Activated CD4-positive, alpha-beta T cell treated with anti-CD3 and anti-CD28 coated beads, Interleukin-2, amount 50 U/mL, for 24 hours (primary cell): ENCODE measurements at places on chromosomes 2 and 18.

GRCh38 chr2:130826821-130827501 lies 9.8 kb upstream of the ARHGEF4 start:
- no peak for DNase-seq

DNA sequence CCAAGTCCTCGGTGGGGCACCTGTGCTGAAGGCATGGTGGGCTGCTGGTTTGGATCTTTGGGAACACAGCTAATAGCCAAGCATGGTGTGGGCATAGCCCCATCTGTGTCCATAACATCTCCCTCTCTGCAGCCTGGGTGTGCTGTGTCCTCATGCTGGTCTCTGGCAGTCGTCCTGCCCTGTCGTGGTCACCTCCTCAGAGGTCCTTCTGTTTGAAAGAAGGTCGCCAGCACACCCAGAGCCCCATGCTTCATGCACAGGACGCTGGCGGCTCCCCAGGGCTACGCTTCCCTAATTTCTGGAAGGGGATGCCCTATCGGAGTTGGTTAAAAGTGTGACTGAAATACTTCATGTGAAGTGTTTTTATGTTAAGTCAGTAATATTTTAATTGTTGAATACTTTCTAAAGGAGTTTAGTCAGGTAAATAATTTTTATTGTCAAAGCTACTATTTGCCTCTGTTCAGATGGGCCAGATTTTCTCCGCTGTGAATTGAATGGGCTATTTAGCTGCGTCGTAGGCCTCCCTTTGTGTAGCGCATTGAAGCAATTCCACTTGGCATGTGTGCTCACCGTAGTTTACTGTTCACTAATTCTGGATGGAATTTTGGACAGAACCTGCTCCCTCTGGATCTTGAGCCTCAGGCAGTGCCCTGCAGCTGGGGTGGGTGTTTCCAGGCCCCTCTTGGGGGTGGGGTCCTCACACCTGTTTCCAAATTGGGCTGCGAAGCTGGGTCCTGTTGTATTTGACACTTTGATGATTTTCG lies 81.9 kb downstream of the WDSUB1 start:
- no peak for DNase-seq

DNA sequence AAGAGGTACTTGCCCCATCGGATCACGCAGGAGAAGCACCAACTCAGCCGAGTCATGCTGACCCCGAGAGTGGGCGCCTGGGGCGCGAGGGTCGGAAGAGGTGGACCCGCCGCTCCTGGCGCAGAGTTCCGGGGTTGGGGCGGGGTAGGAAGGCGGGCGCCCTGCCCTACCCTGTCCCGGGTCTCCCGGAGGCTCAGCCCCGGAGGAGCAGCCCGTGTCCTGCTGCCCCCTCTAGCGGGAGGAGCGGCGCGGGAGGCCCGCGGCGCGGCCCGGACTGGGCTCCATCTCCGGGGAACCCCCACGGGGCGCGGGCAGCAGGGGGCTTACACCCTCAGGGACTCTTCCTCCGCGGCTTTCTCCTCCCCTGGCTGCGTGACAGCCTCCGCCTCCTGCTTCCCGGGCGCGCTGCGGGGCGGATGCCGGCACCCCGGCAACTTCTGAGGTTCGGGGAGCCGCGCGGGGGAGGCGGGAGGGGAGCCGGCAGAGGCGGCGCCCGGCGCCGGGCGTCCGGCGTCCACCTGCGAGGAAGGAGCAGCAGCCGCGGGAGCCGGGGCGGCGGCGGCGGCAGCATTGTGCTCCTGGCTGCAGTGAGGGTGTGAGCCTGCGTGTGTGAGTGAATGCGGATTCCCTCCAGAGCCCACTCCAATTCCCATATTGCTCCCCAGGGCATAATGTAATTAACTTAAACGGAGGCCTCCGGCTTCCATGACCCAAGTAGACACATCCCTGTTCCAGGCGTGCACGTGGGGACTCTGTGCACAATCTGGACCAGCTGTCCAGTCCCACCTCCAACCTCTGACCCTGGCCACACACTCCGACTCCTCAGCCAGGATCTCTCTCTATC lies 7.6 kb upstream of the TNS1 start:
- DNase-seq: no peak

DNA sequence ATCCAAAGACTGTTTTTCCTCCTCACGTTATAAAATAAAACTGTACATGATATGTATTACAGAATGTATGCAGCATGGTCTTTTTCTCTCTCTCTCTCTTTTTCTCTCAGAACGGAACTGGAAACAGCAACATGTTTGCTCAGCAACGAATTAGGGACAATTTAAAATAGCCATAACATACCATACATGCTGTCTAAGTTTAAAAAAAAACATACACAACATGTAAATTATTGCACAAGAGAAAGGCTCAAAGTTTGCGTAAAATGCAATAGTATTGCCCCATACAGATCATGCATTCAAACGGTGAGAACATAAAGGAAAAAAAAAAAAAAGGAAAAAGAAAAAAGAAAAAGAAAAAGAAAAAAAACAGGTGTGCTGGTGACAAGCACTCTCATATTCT lies 93.6 kb downstream of the BCL11A start:
- DNase-seq: no peak

- no peak for DNase-seq
These were observed 75.7 kb downstream of the MYO5B start for GRCh38 chr18:50119296-50119695.

GRCh38 chr18:79092874-79093273 lies 23.7 kb downstream of the ATP9B start:
- no peak for DNase-seq

DNA sequence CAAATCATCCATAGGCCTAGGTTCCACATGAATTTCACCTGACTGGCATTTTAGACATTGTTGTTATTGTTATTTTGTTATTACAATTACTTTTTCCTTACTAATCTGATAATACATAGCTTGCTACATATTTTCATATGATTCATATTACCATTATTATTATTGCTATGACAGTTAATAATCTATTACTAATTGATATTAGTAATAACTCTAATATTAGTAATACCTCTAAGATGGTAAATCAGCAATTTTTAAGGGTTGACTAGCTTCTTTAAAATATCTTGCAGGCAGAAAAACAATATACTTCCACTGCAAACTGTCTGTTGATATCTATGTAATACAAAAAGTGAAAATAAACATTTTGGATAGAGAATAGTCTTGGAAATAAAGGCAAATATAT lies 48.6 kb upstream of the UBE2E3 start:
- no peak for DNase-seq

DNA sequence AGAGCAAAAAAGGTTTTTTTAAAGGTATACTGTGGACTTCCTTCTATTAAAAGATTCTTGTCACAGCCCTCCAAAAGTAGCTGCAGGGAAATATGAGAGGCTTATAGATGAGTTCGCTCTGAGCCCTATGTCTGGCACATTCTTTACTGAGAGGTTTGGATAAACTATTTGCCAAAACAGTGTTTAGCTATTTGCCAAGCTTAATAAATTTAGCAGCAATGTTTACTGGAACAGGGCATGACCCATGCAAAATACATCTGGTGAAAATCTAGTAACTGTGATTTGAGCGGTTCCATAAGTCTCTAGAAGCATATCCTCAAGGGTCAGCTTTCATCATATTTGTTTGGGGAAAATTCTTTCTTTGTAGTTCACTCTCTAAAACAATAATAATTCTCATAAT lies 1696.7 kb upstream of the PIK3C3 start:
- DNase-seq: no peak

DNA sequence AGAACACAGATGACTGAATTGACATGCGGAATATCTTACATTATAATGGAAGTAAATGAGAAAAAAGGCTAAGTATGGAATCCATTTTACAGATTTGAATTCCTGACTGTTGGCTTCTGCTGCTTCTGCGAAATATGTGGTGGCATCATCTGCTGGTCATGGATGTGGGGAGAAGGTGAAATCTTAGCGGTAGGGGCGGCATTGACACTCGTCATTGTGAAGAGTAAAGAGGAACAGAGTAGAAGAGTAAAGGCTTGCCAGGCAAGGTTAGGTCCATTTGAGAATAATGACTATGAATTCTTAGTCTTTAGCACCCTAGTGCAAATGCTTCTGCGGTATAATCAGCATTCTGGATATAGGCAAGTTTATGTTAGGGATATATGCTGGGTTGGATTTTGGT lies 32.4 kb downstream of the ACTR3 start:
- no peak for DNase-seq

- no peak for DNase-seq
These were observed 1.5 kb upstream of the DGUOK start for GRCh38 chr2:73925033-73925704.

- no peak for DNase-seq
These were observed 375.0 kb downstream of the CTNNA2 start for GRCh38 chr2:79887747-79888374.

- DNase-seq: peak; percentile 72
These were observed 10.0 kb upstream of the PROC start for GRCh38 chr2:127408004-127408806.

DNA sequence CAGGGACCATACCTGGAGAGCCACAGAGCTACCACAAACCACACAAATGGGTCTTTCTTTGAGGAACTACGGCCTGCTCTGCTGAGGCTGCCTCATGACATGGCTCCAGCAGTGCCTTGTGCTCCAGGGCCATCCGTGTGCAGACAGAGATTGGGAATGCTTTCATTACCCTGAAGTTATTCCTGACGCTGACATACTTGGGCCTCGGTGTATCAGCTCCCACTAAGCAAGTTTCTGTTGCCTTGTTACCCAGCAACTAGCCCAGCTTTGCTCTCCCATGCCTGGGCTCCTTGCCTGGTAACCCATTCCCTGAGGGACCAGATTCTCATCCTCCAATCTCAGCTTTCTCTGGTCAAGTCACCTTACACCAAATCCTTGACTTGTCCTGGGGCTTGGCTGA lies 80.3 kb upstream of the FZD7 start:
- no peak for DNase-seq

DNA sequence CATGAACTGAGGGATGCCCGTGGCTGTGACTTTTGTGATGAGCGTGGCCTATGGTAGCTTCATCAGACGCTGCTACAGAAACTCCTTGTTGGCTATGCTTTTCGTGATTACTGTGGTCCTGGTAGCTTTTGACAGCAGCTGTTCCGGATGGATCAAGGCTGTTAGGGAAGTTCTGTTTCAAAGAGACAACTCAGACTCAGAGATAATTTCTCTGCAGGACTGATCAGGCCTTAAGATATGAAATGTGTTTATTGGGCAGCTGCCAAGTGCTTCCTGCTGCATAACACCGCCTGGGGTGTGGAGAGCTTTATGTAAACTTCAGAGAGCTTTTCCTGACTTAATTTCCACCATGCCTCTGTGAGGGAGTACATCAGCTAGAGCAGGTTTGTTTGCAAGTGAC lies 243.8 kb downstream of the TSN start:
- no peak for DNase-seq

DNA sequence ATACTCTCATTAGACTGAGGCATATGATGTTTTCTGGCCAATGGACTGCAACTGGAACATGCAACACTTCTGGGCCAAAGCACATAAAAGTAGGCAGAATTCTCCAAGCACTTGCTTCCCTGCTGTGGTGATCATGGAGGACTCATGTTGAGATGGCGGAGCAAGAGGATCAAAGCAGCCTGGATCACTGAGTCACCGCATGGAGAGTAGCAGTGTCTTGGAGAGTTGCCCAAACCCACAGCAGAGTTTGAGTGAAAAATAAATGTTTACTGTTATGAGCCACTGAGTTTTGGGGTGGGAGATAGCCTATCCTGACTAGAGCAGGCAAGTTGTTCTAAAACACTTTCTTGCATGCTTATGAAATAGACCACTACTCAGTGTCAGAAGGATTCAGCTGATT lies 359.5 kb downstream of the ZNF521 start:
- no peak for DNase-seq

- no peak for DNase-seq
These were observed 37.5 kb upstream of the SMCHD1 start for GRCh38 chr18:2618009-2618408.

- DNase-seq: peak; percentile 16
These were observed 42.6 kb upstream of the EDAR start for GRCh38 chr2:109031476-109032228.

DNA sequence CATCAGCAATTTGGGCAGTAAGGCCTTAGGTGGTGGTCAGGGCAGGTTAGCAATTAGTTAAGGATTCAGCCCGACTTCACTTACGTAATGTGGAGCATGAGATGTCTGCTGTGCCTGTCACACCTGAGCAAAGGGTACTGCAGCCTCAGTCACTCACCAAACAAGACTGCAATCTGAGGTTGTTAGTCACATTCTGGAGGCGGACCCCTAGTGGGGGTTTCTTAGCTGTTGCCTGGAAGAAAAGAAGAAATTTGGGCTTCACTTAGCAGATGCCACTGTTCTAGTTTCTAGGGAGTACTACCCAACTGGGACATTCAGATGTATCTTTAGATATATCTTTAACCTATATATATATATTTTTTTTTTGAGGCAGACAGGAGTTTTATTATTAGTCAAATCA lies 529.9 kb downstream of the SLC4A3 start:
- DNase-seq: no peak

- peak; percentile 57 for DNase-seq
These were observed 47.4 kb upstream of the RMDN2 start for GRCh38 chr2:37877457-37878315.

GRCh38 chr18:48949606-48950535 lies 894 bp downstream of the SMAD7 start:
- DNase-seq: no peak

DNA sequence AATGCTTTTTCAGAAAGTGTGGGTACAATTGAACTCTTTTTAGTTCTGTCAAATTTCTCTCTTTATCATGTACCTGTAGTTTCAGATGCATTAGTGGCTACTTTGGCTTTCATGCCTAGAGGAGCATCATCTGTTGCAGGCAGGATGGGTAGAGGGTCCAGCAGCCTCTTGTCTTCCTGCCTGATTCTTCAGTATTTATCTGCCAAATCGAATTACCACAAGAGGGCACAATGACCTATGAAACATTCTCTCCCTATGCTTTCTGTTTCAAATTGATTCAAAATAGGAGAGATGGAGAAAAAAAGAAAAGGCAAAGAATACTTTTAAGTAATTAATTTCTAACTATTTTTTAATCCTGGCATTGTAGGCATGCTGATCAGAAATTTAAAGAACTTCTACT lies 477.2 kb downstream of the TRIB2 start:
- no peak for DNase-seq

- DNase-seq: no peak
These were observed 678.9 kb downstream of the ARHGAP15 start for GRCh38 chr2:143808166-143808565.

GRCh38 chr2:227374158-227374557 lies 4.9 kb downstream of the TM4SF20 start:
- no peak for DNase-seq

DNA sequence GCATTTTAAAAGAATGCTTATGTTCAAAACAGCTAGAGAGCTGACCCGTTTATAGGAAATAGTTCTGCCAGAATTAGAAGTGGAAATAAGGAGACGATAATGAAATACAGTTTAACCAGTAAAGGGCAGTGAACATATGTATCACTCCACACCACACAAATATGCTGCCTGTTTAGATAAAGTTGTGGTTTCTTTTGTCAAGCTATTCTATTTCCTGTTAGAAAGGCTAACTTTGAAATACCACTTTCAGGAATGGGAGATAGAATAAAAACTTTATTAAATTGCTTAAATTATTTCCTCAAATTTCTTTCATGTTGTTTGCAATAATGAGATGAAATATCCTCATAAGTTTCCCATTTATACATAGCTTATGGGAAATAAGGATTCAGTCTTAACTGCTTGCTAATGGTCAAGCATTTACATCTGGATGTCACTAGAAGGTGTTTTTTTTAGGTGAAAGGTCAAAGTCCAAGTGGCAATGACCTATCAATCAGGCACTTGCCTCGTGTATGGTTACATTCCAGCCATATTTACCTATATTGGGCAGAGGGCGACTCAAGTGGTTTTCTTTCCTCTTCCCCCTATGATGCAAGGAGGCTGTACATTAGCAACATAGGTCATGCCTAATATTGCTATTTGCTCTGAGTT lies 148.9 kb downstream of the ZEB2 start:
- DNase-seq: no peak
